Stimulated activated naive CD4-positive, alpha-beta T cell treated with Interleukin-2 at 50 U/mL for 16 hours (primary cell): ENCODE measurements at places on chromosomes 16 and 17.

DNA sequence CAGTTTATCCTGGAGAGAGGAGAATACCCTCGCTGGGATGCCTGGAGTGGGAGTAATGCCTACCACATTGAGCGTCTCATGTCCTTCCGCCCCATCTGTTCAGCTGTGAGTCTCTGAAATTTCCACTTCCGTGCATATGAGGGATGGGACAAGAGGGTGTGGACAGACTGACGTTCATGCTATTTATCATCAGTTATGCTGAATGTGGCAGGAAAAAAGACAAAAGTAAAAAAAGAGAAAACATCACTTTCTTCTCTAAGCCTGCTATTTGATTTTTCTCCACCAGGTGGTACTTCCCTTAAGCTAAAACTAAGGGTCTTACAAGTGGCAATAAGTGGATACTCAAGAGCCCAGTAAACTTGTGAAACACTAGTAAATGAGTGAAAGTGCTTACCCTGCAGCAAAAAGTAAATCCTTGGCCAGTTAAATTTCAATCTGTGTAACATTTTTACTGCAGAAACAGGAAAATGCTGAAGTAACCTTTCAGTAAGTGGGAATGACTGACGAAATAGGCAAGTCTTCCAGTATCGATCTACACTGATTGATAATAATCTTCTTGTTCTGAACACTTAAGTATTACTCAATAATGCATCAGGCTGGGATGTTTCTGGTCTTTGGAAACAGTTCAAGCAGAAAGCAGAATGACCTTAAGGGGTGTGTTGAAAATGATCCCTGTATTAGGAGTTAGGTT is 5.6 kb downstream of the CRYBA1 start:
- no peak for DNase-seq

DNA sequence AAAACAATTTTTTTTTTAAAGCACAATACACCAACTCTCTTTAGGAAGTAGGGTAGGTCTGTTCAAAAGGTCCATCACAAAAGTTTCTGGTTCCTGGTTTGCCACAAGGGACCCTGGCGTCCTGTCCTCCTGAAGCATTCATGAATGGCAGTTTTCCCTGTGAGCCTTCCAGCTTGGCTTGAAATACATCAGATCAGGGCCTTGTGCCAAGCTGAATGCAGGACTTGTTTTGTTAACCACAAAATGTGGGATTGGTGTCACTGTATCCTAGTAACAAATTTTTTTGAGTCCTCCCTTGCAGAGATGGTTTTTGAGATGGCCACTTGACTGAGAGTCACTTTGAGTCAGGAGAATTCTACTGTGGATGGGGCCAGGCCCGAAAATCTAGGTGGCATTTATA is 3.9 kb downstream of the GNAO1 start:
- DNase-seq = no peak

- DNase-seq = no peak
These were observed 49.1 kb downstream of the ZNF778 start for GRCh38 chr16:89266521-89267134.

- DNase-seq = no peak
These were observed 76.2 kb downstream of the CHD9 start for GRCh38 chr16:53131050-53131362.

DNA sequence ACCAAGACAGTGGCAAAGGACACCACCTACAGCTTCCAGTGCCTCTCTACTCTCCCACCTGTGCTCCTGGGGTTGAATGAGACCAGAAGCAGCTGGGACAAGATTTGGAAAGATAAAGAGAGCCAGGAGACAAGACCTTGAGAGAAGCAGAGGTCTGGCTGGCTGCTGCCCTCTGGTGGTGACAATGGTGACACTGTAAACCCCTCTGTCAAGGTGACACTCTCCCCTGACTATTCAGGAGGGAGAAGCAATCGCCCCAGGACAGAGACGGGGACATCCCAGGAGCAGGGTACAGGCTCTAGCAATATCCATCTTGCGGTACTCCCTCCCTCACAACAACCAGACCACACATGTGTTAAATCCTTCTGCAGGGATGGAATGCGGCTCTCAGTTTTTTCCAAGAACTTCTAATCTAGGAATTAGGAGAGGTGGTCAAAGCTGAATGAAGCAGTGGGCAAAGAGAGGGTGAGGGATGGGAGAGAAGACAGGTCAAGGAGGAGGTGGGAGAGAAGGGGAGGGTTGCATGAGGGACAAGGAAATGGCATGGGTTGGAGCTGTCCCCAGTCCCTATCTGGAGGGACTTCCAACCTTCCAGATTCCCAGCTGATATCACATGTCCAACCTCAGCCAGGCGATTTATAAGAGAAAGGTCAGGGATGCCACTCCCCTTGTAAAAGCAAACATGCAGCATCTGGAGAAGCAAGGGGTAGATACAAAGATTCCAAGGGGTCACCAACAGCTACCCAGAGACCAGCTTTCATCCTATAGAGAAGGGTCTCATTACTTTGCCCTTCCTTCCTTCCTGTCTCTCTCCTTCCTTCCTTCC is 2.9 kb downstream of the PHOSPHO1 start:
- peak; percentile 71 for DNase-seq
